Activated CD4-positive, CD25-positive, alpha-beta regulatory T cell treated with anti-CD3 and anti-CD28 coated beads, Interleukin-2, amount 50 U/mL, for 72 hours (primary cell): ENCODE measurements at places on chromosomes 4 and X.

DNA sequence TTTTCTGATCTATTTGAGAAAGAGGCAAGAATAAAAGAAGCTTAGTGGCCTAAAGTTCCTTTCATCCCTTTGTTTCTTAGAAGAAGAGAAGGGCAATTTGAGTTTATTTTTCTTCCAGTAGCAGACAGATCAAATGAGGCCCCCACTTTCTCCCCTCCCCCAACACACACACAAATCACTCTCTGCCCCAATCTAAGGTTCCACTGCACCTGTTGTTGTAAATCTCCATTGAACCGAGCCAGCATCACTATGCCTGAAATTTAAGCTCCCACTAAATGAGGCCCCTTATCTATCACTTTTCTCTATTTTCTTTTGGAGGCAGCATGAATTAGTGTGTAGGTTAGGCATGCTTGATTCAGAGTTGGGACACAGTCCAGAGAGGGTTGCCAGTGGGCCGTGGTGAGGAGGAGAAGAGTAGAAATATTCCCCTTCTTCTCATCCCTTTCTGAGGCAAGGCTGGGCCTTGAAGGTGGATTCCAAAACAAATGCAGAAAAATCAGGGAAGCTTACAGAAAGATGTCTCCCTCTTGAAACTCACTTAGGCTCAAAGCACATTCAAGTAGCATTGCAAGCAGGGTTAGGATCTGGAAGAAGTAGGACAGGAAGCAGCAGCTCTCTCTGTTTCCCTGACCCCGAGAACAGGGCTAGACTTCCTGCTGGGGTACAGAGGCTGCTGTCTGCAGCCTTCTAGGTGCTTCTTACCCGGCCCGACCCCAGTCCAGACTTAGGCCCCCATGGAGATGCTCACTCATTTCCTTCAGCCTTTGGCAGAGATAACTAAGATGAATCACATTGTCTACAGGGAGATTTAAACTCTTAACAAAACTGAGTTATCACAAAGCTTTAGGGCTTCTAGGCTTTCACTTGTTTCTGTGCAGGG lies 70.7 kb downstream of the RASL11B start:
- no peak for DNase-seq

DNA sequence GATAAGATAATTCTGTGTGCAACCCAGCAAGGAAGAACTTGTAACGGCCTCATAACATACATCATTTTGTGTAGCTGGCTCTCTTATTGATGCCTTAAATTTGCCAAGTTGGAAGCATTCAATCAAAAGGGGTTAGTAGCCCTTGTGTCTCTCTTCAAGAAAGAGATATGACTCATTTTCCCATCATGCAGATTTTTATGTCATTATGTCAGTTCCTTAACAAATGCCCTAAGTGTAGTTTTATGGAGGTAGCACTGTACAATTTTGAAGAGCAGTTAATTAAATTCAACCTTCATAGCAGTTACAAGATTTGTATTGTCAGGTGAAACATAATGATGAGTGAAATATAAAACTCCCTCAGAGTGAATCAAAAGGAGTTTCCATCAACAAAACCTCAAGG lies 215.6 kb downstream of the GRIA3 start:
- no peak for DNase-seq

GRCh38 chrX:71111141-71111843 lies at the start of gene IL2RG:
Gene IL2RG (minus strand): TSS chrX:71111577. CDS start chrX:71111539, 38 bp downstream.
- DNase-seq, result peak; percentile 61

DNA sequence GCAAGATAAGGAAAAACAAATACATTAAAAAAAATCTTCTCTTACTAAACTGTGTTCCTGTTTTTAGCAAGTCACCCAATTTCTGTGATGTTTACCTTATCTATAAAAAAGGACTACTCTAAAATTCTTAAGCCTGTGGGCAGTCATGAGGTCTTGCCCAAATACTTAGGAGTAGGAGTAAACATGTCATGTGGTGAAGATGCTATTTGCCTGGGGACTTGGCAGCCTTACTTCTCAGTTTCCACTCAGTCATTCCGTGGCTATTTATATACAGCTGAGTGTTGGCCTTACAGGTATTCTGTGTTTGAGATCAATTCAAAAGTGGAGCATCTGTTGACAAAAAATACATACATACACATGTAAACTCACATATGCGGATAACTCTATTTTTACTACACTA lies 89.9 kb upstream of the TLR2 start:
- DNase-seq, result no peak

- DNase-seq, result no peak
Measured at GRCh38 chrX:71930298-71930697, 19.7 kb downstream of the NHSL2 start.

DNA sequence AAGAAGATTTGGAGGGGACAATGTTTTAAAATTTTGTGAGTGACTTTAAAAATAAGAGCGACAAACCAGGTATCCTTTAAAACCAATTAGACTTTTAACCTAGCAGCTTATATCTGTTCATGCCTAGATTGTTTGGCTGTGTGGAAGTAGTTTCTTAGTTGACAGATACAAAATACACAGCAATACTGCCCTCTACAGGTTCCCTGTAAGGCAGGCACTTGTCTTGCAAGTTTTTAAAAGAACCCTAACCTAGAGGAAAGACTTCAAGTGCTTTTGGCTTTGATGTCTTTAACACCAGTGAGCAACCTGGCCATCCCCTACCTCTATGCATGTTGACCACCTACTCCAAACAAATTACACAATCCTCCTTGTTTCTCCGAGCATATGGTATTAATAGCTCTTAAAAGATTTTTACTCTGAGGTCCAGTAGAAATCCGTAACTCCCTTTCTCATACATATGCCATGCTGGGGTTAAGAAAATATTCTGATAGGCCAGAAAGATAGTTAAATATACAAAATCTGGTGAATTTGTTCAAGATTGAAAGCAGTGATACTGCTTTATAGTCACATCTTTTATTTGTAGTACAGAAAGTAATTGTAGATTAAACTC lies 273.0 kb downstream of the ARHGAP24 start:
- no peak for DNase-seq

DNA sequence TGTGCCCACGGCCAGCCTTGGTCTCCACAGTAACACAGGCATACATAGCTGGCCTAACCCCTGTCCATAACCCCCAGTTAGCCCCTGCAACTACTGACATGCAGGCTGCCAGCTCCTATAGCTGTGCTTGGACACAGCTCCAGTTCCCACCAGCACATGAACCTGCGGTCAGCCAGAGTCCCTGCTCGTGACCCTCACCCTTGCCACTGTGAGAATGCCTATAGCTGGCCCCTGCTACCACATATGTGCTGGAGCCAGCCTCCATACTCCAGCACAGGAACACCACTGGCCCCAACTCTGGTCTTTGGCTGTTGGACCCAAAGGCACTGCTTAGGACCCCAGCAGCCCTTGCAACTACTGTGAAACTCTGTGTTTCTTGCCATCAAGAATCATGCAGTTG lies 930.9 kb downstream of the ADGRL3 start:
- DNase-seq, result no peak

DNA sequence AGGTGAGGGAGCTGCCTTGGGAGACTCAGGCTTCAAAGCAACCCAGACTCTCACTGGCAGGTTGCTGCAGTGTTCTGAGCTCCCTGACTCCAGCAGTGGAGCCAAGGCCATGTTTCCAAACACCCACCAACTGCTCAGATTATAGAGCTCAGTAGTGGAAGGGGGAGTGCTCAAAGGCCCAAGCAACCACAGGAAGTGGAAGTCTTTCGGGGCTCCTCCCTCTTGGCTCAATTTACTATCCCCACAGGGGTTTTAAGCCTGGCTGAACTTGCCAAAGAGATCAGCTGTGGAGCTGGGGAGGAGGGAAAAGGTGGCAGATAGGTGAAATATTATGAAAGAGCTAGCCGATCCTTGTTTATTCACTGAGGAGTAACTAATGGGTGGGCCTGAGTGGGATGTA lies 82.5 kb downstream of the HPRT1 start:
- no peak for DNase-seq
